Neural crest cell (in vitro differentiated cells): ENCODE measurements at places on chromosomes 16 and 17. TPM values are rescaled to one million over a fixed set of nuclear protein-coding genes. Genes with fewer than 3 reads are reported as not detected.
A peak's percentile ranks its signal among the peaks of the same experiment; 100 is the strongest.

GRCh38 chr17:69405096-69405495, 9.4 kb upstream of the MAP2K6 start:
- no peak overlapping the region for H3K4me3 ChIP-seq
- H3K36me3 ChIP-seq, result no peaks in the 10 kb centered on the region
- no peak overlapping the region for H3K27ac ChIP-seq
- no peaks in the 10 kb centered on the region for H3K27me3 ChIP-seq

- peaks cover 3% of the 10 kb centered on the region for H3K36me3 ChIP-seq
- H3K4me1 ChIP-seq, result peaks cover 7% of the 10 kb centered on the region
- DNase-seq, result no peak
- H3K27ac ChIP-seq, result no peak overlapping the region
- H3K4me3 ChIP-seq, result no peak overlapping the region
Measured at GRCh38 chr16:23826528-23827045, 9.2 kb upstream of the PRKCB start.

GRCh38 chr16:15647294-15648014, 2.6 kb upstream of the NDE1 start:
- no peaks in the 10 kb centered on the region for H3K36me3 ChIP-seq
- DNase-seq, result no peak
- peaks cover 21% of the 10 kb centered on the region for H3K4me1 ChIP-seq
- peak overlapping the region; percentile 20 for H3K27ac ChIP-seq

DNA sequence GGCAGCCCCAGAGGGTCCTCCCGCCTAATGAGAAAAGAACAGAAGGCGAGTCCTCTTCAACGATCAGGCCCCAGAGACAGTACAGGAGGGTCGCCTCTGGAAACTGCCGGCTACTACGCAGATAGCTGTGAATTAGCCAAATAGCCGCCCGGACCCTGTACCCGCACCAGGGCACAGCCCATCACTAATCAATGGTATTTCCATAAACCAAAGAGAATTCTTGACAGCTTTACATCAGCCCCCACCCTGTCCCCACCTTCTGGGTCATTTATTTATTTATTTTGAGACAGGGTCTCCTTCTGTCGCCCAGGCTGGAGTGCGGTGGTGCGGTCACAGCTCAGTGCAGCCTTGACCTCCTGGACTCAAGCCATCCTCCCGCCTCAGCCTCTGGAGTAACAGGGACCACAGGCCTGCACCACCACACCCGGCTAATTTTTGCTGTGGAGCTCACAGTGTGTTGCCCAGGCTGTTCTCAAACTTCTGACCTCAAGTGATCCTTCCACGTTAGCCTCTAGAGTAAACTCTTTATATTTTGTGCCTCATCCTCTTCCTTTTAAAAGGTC, 805 bp upstream of the CLCN7 start:
- peak overlapping the region; percentile 91 for H3K4me3 ChIP-seq
- H3K27me3 ChIP-seq, result peaks cover 6% of the 10 kb centered on the region
- no peaks in the 10 kb centered on the region for H3K36me3 ChIP-seq
- DNase-seq, result no peak

- peaks cover 26% of the 10 kb centered on the region for H3K4me1 ChIP-seq
- no peak for DNase-seq
- peak overlapping the region; percentile 87 for H3K4me3 ChIP-seq
- H3K27me3 ChIP-seq, result peaks cover 25% of the 10 kb centered on the region
Measured at GRCh38 chr17:3890082-3890877, 2.6 kb downstream of the CAMKK1 start.

DNA sequence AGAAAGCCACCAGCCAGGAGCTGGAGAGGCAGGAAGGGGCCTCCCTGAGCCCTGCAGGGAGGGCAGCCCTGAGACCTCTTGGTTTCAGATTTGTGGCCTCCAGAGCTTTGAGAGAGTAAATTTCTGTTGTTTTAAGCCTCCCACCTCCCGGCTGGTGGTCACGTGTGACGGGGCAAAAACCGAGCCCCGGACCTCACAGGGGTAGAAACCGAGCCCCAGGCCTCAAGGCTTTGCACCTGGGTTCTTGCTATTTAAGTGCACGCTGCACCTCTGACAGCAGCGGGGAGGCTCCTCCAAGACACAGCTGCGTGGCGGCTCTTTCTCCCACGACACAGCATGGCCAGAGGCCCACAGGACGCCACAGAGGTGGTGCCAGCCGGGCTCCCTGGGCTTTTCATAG, 17.4 kb upstream of the ZC3H18 start:
- DNase-seq, result no peak
- H3K4me3 ChIP-seq, result no peak overlapping the region
- no peak overlapping the region for H3K27ac ChIP-seq
- peaks cover 9% of the 10 kb centered on the region for H3K4me1 ChIP-seq
- H3K36me3 ChIP-seq, result no peaks in the 10 kb centered on the region

GRCh38 chr17:14321476-14321949, 20.6 kb downstream of the HS3ST3B1 start:
- peaks cover 81% of the 10 kb centered on the region for H3K4me1 ChIP-seq
- peaks cover 4% of the 10 kb centered on the region for H3K36me3 ChIP-seq
- DNase-seq, result no peak
- no peaks in the 10 kb centered on the region for H3K27me3 ChIP-seq
- H3K27ac ChIP-seq, result no peak overlapping the region
- peak overlapping the region; percentile 2 for H3K4me3 ChIP-seq

- no peak overlapping the region for H3K4me3 ChIP-seq
Measured at GRCh38 chr17:71329310-71330098, 791.3 kb upstream of the SOX9 start.

DNA sequence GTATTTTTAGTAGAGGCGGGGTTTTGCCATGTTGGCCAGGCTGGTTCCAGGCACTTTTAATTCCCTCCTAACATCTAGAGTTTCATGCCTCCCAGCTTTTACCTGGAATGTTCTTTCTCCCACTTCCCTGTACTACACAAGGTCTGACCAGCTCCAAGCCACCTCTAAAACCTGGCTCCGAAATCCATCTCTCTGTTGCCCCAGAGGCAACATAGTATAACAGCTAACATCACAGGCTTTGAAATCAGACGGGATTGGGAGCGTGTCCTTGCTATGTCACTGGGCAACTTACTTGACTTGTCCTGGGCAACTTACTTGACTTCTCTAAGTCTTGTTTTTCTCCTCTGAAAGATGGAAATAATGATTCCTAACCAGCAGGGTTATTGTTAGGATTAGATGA, 15.1 kb downstream of the UNC45B start:
- no peak overlapping the region for H3K4me3 ChIP-seq
- no peaks in the 10 kb centered on the region for H3K36me3 ChIP-seq
- no peak for DNase-seq
- peaks cover 41% of the 10 kb centered on the region for H3K27me3 ChIP-seq

GRCh38 chr16:76280421-76281215, 3.4 kb downstream of the CNTNAP4 start:
- no peak overlapping the region for H3K4me3 ChIP-seq
- DNase-seq, result no peak
- peaks cover 23% of the 10 kb centered on the region for H3K27me3 ChIP-seq
- H3K4me1 ChIP-seq, result peaks cover 8% of the 10 kb centered on the region
- no peaks in the 10 kb centered on the region for H3K36me3 ChIP-seq

- H3K4me1 ChIP-seq, result no peaks in the 10 kb centered on the region
- no peak overlapping the region for H3K4me3 ChIP-seq
- H3K27me3 ChIP-seq, result peaks cover 23% of the 10 kb centered on the region
- no peak overlapping the region for H3K27ac ChIP-seq
- no peaks in the 10 kb centered on the region for H3K36me3 ChIP-seq
Measured at GRCh38 chr17:56658648-56659047, 65.1 kb downstream of the NOG start.

GRCh38 chr16:89410794-89411309, 79.5 kb downstream of the ANKRD11 start:
- no peak overlapping the region for H3K27ac ChIP-seq
- DNase-seq, result no peak

- peak overlapping the region; percentile 28 for H3K27ac ChIP-seq
- H3K4me1 ChIP-seq, result peaks cover 35% of the 10 kb centered on the region
- peaks cover 2% of the 10 kb centered on the region for H3K27me3 ChIP-seq
- H3K36me3 ChIP-seq, result peaks cover 33% of the 10 kb centered on the region
Measured at GRCh38 chr16:965487-965886, 5.3 kb downstream of the LMF1 start.

DNA sequence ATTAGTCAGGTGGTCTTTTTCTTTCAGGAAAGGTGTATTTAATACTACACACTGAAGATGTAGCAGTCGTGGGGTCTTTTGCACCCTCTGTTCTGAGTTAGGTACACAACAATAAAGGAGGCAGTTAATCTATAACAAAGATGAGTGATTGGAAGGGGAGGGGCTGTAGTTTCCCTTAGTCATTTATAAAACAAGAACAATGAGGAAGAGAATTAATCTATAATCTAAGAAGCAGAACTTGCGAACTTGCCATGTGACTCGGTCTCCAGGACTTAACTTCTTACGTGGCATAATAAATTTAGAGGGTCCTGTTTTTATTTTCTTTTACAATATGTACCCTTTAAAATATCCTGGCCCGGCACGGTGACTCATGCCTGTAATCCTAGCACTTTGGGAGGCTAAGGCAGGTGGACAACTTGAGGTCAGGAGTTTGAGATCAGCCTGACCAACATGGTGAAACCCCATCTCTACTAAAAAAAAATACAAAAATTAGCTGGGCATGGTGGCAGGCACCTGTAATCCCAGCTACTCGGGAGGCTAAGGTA, 8.6 kb upstream of the APPBP2 start:
- no peak for DNase-seq
- H3K36me3 ChIP-seq, result peaks cover 6% of the 10 kb centered on the region
- no peaks in the 10 kb centered on the region for H3K4me1 ChIP-seq

DNA sequence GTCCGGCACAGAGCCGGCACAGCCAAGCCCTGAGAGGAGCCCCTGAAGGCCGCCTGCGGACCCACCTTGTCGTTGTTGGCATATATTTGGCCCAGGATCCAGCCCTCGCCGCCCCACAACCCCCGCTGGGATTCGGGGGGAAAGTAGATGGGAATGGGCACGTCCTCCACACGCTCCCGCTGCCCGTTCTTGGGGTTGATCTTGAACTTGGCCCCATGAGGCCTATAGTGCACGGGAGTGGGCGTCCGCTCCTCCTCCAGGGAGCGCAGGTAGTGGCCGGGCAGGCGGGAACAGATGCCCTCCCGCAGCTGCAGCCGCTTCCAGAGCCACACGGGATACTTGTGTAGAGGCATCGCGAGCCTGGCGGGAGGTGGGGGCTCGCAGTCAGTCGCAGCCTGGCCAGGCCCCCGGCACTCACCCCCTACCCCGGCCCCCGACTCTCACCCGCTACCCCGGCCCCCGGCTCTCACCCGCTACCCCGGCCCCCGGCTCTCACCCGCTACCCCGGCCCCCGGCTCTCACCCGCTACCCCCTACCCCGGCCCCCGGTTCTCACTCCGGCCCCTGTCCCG, 387 bp downstream of the MRPL28 start:
- no peak overlapping the region for H3K27ac ChIP-seq
- DNase-seq, result no peak
- peaks cover 4% of the 10 kb centered on the region for H3K27me3 ChIP-seq
- H3K4me1 ChIP-seq, result peaks cover 9% of the 10 kb centered on the region
- no peaks in the 10 kb centered on the region for H3K36me3 ChIP-seq
- peak overlapping the region; percentile 92 for H3K4me3 ChIP-seq

GRCh38 chr17:58398574-58399266, 18.6 kb downstream of the RNF43 start:
- H3K27ac ChIP-seq, result no peak overlapping the region
- H3K36me3 ChIP-seq, result no peaks in the 10 kb centered on the region
- DNase-seq, result no peak
- peaks cover 27% of the 10 kb centered on the region for H3K4me1 ChIP-seq
- no peaks in the 10 kb centered on the region for H3K27me3 ChIP-seq

- H3K4me1 ChIP-seq, result no peaks in the 10 kb centered on the region
- no peaks in the 10 kb centered on the region for H3K27me3 ChIP-seq
- H3K27ac ChIP-seq, result no peak overlapping the region
- H3K4me3 ChIP-seq, result no peak overlapping the region
Measured at GRCh38 chr16:53495325-53495724, 7.7 kb downstream of the AKTIP start.

GRCh38 chr16:84726669-84727467, 27.1 kb downstream of the USP10 start:
- peak overlapping the region; percentile 58 for H3K4me3 ChIP-seq
- DNase-seq, result no peak
- H3K27ac ChIP-seq, result no peak overlapping the region
- H3K4me1 ChIP-seq, result peaks cover 71% of the 10 kb centered on the region
- H3K36me3 ChIP-seq, result no peaks in the 10 kb centered on the region

GRCh38 chr16:83862661-83863060, 36.3 kb upstream of the MLYCD start:
- peaks cover 12% of the 10 kb centered on the region for H3K27me3 ChIP-seq
- no peaks in the 10 kb centered on the region for H3K4me1 ChIP-seq
- H3K27ac ChIP-seq, result no peak overlapping the region
- H3K36me3 ChIP-seq, result no peaks in the 10 kb centered on the region

Gene TEKT1
- not detected in 2 replicates for total RNA-seq

Gene CLEC19A
- not detected in 2 replicates for total RNA-seq

Gene RASL10B
- 31.7 and 33.8 TPM in 2 replicates for total RNA-seq

Gene GRB2
- 69.3 and 79.4 TPM in 2 replicates for total RNA-seq

Gene HBZ
- not detected in 2 replicates for total RNA-seq

Gene AIPL1
- total RNA-seq, result not detected in 2 replicates

Gene KRTAP4-5
- total RNA-seq, result not detected in 2 replicates

Gene KRT27
- not detected in 2 replicates for total RNA-seq

Gene CD300LG
- not detected in 2 replicates for total RNA-seq
